ENCODE measurements at places on chromosomes 16 and 17.
A peak's percentile ranks its signal among the peaks of the same experiment; 100 is the strongest.

DNA sequence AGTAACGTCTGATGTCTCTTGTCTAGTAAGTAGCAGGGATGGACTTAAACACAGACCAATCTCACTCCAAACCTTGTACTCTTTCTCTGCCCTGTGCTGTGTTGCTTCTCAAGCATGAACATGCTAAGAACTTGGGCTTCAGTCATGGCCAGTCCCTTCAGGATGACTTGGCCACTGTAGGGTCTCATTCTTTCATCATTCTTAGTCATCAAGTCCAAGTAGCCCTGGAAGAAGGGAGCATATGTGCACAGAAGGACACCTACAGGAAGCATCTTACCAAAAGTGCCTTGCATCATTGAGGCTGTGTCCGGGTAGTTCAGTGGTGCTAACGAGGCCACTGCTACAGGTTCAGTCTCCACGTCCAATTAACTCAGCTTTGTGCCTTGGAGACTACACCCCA, 80.7 kb downstream of the CDK5R1 start:
- DNase-seq, result no peak

GRCh38 chr17:27512031-27512430, 55.8 kb downstream of the KSR1 start:
- no peak for DNase-seq

DNA sequence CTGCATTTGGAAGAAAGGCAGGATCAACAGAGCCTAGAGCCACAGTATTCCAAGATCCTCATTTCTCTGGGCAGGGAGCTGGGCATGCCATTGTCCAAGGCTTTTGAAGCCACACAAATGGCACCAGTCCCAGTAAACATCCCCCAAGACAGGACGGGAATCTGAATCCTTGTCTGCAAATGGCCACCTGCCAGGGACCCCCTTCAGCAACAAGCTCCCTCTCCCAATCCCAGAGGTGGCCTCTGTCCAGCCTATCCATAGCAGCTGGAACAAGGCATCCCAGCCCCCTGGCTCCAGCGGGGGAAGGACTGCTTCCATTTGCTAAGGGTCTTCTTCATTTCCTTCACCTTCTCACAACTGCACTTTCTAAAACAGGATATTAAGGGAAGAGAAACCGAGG, 204.4 kb downstream of the C16orf78 start:
- no peak for DNase-seq

DNA sequence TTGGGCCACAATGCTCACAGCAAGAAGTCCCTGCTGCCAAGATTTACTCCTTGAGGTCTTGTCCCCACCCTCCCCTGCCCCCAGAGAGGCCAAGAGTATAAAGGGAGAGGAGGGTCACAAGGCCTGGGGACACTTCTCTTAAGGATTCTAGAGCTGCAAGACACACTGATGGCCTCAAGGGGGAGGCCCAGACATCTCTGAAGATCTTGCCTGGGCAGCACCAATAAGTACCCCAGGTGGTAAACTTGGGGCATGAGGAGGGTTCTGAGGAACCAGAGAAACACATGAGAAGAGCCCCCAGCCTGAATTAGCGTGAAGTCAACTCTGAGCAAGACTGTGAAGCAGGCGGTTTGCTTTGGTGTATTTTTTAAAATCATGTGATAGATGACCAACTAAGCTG, 26.8 kb upstream of the MTMR4 start:
- DNase-seq, result no peak

DNA sequence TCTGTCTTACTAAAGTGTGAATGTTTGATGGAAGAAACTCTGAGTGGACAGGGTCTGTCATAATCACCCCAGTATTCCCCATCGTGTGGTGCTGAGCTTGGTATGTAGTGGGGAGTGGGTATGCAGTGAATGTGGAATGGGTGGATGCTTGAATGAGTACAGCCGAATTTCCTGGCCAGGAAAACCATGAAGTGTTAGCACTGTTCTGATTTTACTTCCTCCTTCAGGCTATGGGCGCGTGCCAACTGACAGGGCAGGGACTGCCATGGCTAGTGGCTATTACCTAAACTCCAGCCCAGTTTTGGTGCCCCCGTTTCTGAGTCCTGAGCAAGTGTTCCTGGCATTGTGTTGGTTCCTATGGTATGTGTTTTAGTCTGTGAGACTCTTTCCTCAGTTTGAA, 48.6 kb downstream of the PRKCA start:
- no peak for DNase-seq

GRCh38 chr17:70047619-70048419, 27.2 kb upstream of the KCNJ16 start:
- DNase-seq, result no peak

GRCh38 chr16:83404261-83404660, 403.5 kb upstream of the HSBP1 start:
- no peak for DNase-seq

- no peak for DNase-seq
These were observed 18.8 kb downstream of the NCBP3 start for GRCh38 chr17:3827124-3827773.

DNA sequence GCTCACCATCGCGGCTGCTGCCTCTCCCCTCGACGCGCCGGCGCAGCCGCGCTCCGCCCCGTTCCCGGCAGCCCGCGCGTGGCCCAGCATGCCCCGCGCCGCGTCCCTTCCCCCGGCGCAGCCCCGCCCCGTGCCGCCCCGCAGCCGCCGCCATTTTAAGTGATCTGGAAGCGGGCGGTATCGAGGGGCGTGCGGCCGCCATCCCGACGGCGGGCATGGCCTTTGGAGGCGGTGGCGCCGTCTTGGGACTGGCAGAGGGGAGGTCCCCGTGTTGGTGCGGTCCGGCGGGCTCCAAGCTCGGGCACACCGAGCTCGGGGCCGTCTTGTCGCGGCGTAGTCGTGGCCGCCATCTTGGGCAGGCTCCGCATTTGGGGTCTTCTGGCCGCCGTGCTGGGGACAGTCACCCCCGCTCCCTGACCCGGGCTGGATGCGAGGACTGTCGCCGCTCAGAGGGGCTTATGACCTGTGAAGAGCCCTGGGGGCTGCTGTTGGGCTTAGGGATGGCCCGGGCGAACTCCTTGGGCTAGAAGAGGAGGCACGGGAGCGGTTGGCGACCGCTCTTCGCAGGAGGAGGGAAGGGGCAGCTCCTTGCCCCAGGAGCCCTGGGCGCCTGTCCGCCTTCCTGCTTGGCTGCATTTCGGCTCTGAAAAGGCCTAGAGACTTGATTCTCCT, at the start of gene ELOB:
Gene ELOB (minus strand): TSS at position 50 of the 672 bp plus-strand sequence. CDS start 41 bp downstream, at position 9.
- DNase-seq, result peak; percentile 91

- no peak for DNase-seq
These were observed 162.3 kb downstream of the KATNIP start for GRCh38 chr16:27712251-27712711.

GRCh38 chr17:45895304-45895968, 1.1 kb downstream of the MAPT start:
- peak; percentile 27 for DNase-seq

Measured in ovary (tissue), 10 donors.